ENCODE measurements at places on chromosomes 6 and 20.

DNA sequence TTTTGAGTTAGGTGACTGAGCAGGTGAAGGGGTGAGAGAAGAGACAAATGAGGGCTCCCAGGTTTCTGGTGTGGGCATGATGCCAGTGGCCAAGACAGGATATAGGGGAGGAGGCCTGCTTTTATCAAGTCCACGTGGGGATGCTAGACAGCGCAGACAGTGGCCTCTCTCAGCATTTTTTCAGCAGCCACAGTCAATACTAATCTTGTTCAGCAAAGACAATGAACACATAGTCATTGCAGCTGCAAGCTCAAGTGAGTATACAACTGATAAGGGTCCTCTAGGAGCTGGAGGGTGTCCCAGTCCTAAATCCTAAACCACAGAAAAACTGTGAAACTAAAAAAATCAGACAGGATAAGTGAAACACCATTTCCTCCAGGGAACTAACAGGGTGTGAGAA lies 48.6 kb downstream of the UQCC1 start:
- no peak for DNase-seq

GRCh38 chr6:133814797-133815196 lies 74.1 kb upstream of the TCF21 start:
- peak; percentile 10 for DNase-seq

- DNase-seq = no peak
Measured at GRCh38 chr6:114559419-114559818, 216.6 kb upstream of the HS3ST5 start.

DNA sequence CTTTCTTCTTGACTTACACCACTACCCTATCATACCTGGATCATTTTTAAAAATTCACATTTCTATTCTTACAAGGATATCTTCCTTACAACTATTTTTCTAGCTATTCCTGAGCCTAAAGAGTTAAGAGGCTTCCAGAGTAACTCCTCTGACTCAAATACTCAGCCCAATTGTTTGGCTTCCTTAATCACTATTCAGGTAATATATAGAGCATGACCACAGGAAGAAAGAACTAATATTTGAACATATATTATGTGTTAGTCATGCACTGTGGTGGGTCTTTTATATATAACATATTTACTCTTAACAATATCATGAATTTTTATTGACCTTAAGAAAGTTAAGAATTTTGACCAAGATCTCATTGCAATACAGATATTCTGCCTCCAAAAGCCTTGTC lies 42.0 kb upstream of the ID4 start:
- no peak for DNase-seq

- DNase-seq = no peak
Measured at GRCh38 chr6:154457046-154457713, 53.3 kb downstream of the CNKSR3 start.

DNA sequence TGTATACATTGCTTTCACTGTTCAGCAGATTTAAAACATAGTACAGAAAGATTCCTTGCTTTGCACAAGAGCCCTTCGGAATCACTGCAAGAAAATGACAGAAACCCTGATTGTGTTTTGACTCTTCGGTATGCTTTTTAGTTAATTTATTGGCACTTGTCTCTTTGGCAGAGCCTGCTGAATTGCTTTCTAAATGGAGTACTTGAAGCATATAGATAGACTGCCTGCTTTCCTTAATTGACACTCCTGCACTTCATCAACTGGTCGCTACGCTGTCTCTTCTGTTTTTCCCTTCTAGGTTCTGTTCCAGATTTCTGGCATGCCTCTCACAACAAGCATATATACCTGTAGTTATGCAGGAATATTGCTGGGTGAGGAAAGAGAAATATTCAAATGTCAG lies 22.4 kb upstream of the RBM24 start:
- DNase-seq = no peak

DNA sequence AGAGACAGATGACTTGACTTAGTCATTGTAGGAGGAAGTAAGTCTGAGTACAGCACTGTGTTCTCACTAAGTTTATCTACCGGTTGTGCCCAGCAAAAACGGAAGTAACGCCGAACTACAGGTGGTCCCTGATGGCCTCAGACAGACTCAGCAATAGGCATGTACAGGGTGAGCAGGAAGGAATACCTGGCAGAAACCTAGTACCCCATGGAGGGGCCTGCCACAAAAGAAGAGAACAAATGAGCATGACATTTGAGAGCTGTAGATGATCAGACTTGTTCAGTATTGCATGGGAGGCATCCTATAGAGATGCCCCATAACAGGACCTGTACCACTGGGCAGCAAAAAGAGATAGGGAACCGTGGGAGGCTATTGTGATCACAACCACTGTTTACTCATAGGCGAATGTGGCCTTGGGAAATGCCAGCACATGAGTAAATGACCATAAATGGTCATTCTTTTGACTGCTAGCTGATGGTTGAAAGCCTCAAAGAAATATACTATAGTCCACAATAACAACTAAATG lies 106.4 kb upstream of the TAB2 start:
- peak; percentile 38 for DNase-seq

DNA sequence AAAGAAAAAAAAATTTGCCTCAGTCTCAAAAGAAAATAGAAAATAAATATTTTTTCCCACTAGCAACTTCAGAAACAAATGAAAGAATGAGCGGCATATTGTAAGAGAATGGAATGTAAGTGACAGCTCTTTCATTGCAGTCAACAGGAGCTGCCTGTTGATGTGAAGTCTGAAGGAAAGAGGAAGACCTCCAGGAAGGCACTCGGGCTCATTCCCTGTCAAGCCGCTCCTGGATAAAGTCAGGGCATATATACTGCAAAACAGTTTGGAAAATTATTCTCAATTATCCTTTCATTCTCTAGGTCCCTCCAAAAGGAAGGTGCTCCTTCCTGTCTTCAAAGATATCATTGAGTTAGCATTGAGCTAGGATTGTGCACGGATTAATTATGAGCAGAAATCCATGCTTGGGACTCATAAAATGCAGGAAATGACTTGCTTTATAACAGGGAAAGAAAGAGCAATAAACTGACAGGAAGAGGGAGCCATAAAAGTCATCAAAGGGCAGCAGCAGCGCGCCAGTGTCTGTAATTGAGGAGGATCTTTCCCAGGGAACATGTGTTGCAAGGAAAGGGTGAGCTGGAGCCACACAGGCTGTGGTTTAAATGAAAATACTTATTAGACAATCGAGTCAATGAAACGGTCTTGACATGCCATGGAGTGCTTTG lies 218.2 kb downstream of the C6orf118 start:
- DNase-seq = peak; percentile 42

GRCh38 chr6:8743170-8743745 lies 307.9 kb upstream of the SLC35B3 start:
- DNase-seq = peak; percentile 3

- DNase-seq = no peak
Measured at GRCh38 chr20:38915355-38915754, 10.9 kb upstream of the FAM83D start.

DNA sequence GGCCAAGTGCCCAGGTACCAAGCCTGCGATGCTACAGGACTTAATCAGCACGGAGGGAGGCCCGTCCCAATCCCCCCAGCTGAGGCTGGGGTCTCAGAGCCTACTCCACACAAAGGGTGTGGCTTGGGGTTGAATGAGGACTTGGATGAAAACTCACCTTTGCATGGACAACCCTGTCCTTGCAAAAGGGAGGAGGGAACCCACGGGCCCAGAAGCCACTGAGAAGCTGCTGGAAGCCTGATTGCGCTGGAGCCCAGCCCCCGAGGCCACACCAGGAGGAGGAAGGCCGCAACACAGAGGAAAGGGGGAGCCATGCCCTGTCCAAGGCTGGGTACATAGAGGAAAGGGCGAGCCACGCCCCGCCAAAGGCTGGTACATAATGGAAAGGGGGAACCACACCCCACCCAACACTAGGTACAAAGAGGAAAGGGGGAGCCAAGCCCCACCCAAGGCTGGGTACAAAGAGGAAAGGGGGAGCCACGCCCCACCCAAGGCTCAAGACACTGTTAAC lies 158.8 kb downstream of the DLL1 start:
- no peak for DNase-seq

DNA sequence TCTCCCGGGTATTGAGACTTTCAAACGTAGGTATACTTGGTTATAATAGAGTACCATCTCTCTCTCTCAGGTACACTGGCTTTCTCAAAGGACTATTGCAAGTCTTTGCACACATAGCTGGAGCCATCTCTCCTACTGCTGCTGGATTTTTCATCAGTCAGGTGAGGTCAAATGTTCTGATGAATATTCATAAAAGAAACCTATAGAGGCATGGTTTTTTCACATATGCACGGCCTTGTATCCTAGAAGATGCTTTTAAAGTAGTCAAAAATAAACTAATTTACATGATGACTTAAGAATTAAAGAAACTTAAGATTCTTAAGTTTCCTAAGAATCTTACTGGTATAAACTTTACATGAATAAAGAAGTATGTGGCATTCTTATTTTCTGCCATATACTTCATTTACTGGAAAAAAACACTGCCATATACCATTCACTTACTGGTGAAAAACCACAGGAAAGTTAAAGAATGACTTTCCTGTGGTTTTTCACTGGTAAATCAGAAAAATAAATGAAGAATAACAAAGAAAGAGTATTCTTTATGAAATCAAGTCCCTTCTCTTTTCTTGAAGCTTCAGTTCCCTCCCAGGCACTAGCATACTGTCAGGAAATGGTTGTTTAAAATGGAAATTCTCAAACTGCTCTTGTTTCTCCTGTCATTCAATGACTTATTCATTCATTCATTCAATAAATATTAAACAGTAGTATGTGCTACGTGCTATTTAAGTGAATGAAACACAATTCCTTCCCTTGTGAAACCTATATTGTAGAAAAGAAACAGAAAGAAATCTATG lies 23.5 kb downstream of the SLC17A4 start:
- no peak for DNase-seq

GRCh38 chr6:37675606-37676005 lies 22.1 kb downstream of the MDGA1 start:
- DNase-seq = no peak

DNA sequence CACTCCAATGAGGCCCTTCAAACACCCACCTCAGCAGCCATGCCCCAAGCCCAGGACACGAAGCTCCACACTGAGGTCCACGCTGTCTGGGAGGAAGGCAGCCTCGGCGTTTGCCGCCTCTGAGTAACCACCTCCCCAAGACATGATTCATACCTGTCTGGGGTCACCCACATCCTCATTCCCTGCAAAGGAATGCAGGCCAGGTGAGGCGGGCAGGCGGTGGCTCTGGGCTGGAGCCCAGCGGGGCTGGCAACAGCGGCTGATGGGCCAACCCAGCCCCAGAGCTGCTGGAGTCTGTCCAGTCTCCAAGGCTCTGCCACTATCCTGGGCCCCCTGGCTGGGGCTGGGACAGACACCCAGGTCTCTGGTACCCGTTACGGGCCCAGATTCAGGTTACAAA lies 14.8 kb downstream of the PMEPA1 start:
- DNase-seq = no peak

- peak; percentile 19 for DNase-seq
Measured at GRCh38 chr6:20402342-20403069, 827 bp downstream of the E2F3 start.

- DNase-seq = peak; percentile 26
Measured at GRCh38 chr6:75296811-75297779, 12.5 kb upstream of the TMEM30A start.

DNA sequence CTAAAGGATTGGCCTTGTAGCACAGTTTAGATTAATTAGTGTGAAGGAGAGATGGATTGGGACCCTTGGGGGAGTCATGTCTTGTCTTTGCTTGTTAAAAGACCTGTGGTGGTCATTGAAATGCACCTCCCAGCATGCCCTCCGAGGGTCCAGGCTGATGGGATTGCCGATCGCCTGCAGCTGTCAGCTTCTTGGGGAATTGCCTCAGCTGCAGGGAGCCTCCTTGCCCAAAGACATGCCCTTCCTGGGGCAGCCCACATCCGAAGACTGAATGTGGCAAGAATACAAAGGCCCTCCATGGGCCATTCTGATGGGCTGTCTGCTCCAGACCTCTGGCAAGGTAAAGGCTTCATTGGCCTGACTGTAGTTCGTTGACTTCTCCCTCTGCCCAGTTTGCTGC lies 150.7 kb downstream of the FARS2 start:
- no peak for DNase-seq

- DNase-seq = no peak
Measured at GRCh38 chr6:43277643-43278523, 20.2 kb upstream of the SLC22A7 start.

- no peak for DNase-seq
Measured at GRCh38 chr6:35360349-35361138, 18.2 kb downstream of the PPARD start.

GRCh38 chr6:154345811-154346210 lies 10.8 kb downstream of the IPCEF1 start:
- no peak for DNase-seq

- no peak for DNase-seq
Measured at GRCh38 chr6:154757352-154758050, 24.3 kb downstream of the SCAF8 start.

DNA sequence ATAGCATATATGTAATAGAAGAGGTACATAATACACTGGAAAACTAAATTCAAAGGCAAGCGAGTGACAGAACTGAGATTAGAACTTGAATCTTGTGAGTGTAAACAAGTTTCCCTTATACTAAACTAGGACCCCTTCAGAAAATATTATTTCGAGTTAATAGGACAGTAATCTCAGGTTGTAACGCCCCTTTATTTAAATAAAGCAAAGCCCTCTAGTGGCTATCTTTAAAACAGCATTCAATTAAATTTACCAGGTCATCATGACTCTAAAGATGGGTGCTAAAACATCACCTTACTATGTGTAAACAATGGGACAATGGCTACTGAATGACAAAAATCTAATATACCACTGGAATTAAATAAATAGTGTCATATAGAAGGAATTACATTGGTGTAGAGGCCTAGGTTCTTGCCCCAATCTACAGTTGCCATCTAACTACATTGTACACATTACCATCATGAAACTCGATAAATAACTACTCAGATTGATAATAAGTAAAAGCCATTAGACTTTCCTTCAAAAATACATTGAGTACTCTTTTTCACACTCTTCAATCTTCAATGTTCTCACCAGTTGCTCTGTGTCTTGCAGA lies 255.4 kb upstream of the IRAK1BP1 start:
- DNase-seq = peak; percentile 30

- DNase-seq = no peak
Measured at GRCh38 chr20:15866916-15867730, 706.1 kb downstream of the KIF16B start.

- DNase-seq = no peak
Measured at GRCh38 chr6:46926481-46926880, 4.7 kb upstream of the ADGRF5 start.

DNA sequence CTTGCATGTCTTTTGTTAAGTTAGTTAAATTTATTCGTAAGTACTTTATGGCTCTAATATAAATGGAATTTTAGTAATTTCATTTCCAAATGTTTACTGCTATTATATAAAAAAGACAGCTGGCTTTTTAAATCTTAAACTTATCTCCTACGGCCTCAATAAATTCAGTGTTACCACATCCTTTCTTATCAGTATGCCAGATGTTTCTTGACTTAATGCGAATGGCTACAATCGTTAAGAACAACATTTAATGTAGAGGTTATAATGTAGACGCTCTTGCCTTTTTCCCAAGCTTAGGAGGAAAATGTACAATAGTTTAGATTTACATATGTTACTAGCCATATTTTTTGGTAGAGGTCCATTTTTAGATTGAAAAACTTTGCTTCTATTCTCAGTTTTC lies 659.4 kb downstream of the TENT5A start:
- DNase-seq = no peak

All from AG08395 (cell line).